ENCODE measurements at places on chromosomes 2 and 18.

- no peak for DNase-seq
Observed at GRCh38 chr2:106139238-106139935, 54.7 kb downstream of the UXS1 start.

GRCh38 chr2:12302140-12302539, 414.6 kb upstream of the TRIB2 start:
- DNase-seq = no peak

GRCh38 chr2:237234268-237234667, 148.6 kb downstream of the COPS8 start:
- DNase-seq = no peak

DNA sequence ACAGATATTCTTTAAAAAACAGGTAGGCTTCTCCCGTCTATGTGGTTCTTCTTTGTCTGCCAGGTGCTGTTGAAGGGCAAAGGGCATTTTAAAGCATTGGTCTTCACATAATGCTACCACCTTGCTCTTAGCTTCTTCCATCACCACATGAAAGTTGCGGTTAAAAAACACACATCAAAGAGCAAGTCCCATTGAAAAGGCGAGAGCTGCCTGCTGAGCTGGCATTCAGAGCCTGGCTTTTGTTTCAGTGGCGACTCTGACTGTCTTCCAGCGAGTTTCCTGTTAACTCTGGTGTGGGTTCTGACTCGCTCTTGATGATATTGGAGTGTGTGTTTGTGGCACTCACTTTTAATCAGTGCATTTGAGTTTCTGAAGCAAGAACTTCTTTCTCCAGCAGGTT, 624.9 kb upstream of the FANCL start:
- no peak for DNase-seq

DNA sequence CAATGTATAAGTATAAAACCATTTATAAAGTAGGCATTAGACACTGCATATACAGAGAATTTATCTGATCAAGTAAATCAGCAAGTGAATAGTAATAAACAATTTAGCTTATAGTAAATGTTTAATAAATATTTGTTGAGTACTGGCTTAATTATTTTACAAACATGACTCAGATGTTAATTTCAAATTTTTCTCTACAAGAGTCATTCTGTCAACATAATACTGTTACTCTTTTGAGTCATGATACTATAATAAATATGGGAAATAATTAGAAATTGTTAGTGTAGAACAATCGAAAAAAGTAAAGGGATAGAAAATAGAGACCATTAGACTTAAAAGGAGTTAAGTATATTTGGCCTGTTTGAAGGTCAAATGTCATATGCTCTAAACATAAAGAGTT, 133.6 kb upstream of the MC4R start:
- no peak for DNase-seq

GRCh38 chr18:63164396-63164795, 155.2 kb downstream of the BCL2 start:
- no peak for DNase-seq

DNA sequence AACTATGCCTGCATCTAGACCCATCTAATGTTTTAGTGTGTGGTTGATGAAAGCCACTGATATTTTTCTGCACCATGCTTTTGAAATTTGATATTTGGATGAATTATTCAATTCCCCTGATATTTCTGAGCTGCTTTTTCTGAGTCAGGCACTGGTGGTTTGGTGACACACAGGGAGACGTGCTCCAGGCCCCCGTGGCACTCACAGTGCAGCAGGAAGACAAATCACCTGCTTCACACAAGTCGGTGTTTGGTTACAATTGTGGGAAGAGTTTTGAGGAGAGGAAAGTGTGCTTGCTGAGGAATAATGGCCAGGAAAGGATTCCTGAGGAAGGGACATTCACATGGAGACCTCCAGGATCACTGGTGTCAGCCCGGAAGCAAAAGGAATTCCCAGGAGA, 179.7 kb downstream of the ACKR3 start:
- DNase-seq = no peak

DNA sequence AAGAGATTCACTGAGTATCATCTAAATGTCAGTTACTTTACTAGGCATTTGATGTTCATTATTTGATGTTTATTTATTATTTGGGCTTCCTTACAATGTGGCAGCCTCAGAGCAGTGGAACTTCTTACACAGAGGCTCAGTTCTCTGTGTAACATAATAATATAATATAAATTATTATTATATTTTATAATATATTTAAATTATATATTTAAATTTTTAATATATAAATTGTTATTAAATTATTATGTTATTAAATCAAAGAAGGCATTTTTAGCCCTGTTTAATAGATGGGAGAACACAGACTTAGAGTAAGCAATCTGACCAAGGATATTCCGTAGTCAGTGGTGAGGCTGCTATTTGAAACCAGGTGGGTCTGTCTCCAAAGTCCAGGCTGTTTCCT, 315.3 kb upstream of the SKOR2 start:
- DNase-seq = no peak

Data from right renal pelvis (tissue), 4 donors.